ENCODE measurements at places on chromosomes 16 and 17. TPM values are rescaled to one million over a fixed set of nuclear protein-coding genes. Genes with fewer than 3 reads are reported as not detected.

The TERB1 gene
- not detected for total RNA-seq

DNA sequence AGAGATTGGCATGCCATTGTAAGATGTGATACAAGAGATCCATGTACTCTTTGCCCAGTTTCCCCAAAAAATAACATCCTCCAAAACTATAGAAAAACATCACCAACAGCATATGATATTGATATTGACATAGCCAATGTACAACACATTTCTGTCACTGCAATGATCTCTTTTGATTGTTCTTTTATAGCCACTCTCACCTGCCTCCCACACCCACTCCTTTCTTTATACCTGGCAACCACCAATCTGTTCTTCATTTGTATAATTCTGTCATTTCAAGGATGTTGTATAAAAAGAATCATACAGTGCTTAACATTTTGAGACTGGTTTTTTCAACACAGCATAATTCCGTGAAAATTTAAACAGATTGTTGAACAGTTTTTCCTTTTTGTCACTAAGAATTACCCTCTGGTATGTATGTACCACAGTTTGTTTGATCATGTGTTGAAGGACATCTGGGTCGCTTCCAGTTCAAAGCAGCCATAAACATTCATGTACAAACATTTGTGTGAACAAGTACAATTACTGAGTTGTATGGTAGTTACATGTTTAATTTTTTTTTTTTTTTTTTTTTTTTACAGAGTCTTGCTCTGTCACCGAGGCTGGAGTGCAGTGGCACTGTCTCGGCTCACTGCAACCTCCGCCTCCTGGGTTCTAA, 9.9 kb downstream of the KRTAP9-1 start:
- no peak for DNase-seq

DNA sequence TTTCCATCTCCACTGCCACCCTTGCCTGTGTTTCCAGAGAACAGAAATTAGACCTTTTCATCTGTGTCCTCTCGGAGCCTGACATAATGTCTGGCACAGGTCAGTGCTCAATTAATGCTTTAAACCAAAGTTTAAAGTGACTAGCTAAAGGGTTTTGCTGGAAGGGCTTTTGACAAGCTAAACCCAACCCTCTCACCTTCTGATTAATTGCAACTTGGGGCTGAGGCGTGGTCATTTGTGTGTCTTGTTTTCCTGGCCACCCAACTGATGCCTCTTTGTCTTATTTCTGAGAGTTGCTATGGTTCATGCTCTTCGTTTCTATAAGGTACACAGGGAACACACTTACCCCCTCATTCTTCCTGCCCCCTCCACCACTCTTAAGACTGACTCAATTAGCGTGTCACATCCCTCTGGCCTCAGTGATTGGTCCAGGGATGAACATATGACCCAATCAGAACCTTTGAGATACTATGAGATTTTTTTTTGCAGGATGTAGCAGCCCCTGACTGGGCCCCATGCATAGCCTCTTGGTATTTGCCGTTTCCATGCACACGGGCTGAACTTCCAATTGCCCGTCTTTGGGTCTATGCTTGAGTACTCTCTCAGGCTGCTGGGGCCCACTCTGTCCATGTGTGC, 15.8 kb upstream of the BRD7 start:
- no peak for DNase-seq

- DNase-seq = peak; percentile 66
These were observed 89.3 kb downstream of the SDR42E1 start for GRCh38 chr16:81921843-81922584.

DNA sequence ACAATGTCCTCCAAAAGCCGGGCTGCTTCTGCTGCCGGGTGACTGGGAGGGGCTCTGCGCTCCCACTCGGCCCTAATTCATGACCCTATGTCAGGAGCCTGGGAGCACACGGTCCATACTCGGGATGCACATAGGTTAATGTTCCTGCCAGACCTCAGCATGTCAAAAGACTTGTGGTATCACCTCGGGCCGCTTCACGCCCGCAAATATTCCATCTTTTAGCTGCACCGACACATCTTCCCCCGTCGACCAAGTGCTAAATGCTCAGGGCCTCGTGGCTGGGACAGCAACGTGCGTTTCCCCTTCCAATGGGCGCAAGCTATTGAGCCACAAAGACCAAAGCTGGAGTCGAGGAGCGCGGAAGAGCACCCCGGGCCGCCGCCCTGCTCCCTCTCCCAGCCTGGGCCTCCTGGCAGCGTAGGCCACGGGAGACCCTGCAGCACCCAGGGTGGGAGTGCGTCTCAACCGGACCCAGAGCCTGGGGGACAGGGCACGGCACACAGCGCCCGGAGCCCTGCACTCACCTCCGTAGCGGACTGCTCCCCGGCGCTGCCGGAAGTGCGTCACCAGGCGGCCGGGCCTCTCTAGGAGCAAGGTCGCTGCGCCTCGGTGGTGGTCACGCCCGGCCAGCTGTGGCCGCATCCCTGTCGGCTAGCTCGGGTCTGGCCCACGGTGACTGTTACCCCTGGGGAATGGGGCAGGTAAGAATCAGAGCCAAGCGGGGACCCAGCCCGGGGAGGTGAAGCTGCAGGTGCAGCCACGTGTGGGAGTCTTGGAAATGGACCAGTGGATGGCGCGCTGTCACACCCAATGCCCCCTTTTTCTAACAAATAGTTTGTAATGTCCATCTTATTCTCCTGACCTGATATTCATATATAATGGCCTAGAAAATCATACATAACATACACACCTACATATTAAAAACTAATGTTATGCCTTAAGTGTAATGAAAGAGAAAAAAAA, at the start of gene ZNF23:
TSS of gene ZNF23 (minus strand) at position 562 of the 963 bp plus-strand sequence. CDS start 5,451 bp downstream, outside the sequence.
- peak; percentile 83 for DNase-seq

DNA sequence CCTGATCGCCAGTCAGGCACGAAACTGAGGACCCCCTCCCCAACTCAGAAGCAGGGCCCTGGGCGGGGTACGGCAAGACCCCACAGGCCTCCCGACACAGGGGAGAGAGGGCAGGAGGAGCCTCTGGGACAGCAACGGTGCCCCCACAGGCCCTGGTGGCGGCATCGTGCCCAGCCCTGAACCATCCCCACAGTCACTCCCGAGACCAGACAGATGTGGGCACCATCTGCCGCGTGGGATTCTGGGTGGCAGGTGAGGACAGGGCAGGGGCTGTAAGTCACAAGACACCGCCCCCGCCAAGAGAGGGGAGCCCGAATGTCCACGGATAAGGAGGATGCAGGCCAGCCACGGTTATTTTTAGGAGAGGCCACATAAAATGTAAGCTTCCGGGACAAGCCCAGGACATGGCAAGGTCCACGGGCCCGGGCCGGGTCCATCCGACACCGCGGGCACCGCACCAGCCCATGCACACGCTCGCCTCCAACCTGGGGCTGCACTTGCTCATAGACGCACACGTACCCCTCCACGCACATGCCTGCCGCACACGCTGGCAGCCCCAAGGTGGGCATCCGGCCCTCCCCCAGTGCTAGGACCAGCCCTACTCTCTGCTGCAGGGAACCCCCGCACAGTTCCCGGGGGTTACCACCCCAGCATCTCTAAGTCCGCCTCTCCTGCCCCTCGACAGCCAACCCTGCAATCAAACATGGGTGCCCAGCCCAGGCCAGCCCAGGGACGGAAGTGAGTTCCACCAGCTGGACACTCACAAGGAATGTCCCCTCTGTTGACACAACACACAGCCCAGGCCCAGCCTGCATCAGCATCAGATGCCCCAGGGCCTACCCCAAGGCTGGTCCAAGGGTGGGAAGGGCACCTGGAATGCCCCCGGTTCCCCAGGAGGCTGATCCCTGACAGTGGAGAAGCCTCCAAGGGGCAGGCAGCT, 8.2 kb upstream of the PVALEF start:
- no peak for DNase-seq
